ENCODE measurements at places on chromosomes 4 and X.

GRCh38 chr4:87068583-87069021 is 133.8 kb downstream of the AFF1 start:
- DNase-seq, result no peak

DNA sequence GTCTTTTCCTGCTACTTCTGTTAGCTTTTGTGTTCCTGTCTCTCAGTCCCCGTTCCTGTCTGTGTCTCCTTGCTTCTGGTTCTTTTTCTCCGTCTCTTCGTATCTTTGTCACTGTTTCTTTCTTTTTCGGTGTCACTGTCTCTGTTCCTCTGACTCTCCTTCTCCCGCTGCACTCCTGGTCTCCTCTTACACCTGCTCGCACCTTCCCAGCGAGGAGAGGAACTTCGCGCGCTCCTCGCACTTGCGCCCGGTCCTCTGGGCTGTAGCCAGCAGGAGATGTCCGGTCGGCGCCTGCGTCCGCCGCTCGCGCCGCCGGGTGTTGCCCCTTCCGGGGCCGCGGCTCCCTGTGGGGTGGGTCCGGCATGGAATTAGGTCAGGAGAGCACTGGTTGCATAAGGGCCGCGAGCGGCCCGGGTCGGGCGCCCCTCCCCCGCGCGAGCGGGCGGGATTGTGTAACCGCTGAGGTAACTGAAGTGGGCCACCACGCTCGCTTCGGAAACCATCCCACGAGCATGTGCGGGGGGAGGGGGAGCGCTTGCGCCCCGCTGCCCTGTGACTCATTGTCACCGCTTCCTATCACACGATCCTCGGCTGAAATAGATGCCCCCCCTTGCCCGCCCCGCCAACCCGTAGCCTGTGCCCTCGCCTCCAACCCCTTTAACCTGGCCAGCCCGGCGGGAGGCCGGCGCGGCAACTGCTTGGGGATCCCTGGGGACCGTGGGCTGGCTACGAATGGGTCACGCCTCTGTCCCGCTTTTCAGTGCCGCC is 1.6 kb downstream of the LONRF3 start:
- DNase-seq, result peak; percentile 28

- no peak for DNase-seq
These were observed 36.1 kb downstream of the ZNF827 start for GRCh38 chr4:145902522-145902921.

DNA sequence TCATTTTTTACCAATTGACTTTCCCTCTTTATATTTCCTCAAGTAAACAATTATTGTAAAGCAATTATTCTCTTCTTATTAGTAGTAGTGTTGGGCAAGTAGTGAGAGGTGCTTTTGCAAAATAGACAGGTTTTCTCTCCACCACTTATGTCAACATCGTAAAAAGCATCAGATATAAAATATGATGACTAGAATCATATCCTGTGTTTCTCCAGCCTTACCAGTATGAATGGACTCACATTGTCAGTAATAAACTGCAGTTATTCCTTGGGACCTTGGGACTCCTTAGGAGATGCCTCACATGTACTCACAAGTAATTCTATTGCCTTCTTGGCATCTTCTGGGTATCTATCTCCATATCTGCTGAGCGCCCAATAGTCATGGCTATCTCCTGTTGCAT is 40.4 kb upstream of the BRS3 start:
- DNase-seq, result no peak

DNA sequence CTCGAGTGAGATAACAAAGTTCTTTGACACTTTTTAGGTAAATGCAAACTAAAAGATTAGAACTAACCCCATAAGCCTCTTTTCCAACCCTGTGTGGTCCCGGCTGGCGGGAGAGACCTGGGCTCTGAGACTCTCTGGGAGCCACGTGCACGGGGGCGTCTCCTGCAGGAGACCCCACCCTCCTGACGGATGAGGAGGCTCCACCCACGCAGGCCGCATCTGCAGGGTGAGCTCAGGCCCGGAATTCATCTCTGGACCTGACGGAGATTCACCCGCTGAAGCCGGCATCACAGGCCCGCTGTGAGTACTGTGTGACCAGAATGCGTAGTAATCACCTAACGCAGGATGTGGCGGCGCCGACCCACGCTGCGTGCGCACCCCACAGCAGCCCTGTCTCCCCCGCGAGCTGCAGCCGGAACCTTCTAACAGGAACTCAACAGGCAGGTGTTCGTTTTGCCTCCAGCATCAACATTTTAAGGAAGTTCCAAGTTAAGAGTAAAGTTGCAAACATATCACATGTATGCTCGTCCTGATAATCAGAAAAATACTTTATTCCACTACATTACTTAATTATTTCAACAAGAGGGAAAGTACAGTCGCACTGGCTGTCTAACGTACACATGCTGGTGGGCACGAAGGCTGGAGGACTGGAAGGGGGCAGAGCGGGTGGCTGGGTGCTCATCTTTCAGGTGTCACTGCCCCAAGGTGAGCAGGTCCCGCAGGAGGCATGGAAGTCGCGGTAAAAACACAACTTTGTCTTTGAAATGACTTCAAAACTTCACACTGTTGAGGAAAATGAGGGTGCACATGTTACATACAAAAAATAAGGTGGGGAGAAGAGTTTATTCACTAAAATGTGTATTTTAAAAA is 44.5 kb downstream of the FGFRL1 start:
- DNase-seq, result peak; percentile 77

GRCh38 chrX:52140020-52140419 is 44.7 kb upstream of the MAGED4 start:
- no peak for DNase-seq

DNA sequence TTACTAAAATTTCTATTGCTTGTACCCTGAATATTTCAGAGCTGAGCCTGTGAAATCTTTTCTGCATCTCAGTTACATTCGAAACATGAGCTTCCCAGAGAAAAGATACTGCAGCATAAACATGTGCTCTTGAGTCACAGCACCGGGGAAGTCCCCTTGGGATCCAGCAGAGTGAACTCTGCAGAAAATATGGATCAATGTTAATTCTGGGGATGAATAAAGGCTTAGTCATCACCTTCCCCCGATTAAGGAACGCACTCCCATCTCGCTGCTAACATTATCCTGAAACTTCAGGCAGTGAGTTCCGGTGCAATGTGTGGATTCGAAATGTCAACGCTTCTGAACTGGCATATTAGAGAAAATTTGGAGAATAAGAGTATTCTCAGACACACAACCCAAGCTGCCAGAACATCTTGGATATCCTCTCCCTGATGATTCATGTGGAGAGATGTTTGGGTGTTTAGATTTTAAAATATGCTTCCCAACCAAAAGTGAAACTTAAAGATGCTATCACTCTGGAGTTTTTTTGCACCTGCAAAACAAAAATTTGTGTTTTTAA is 90.8 kb downstream of the IRF2 start:
- no peak for DNase-seq

- peak; percentile 71 for DNase-seq
These were observed 1.3 kb upstream of the FHIP1A start for GRCh38 chr4:151407466-151408379.

GRCh38 chr4:74056858-74057562 is 18.5 kb upstream of the CXCL3 start:
- no peak for DNase-seq
